ENCODE measurements at places on chromosomes 3 and 15. TPM values are rescaled to one million over a fixed set of nuclear protein-coding genes. Genes with fewer than 3 reads are reported as not detected.

The MINAR1 gene
- total RNA-seq = 8.2 TPM

The NUP210 gene
- total RNA-seq = 13.7 TPM

The VGLL3 gene
- total RNA-seq = 42.5 TPM

The DYNLT2B gene
- 18.6 TPM for total RNA-seq

The KLHL24 gene
- 221 TPM for total RNA-seq

The TRH gene
- 2.0 TPM for total RNA-seq

The WDR76 gene
- total RNA-seq = 2.8 TPM

The ALCAM gene
- total RNA-seq = 76.6 TPM

The CMTM7 gene
- total RNA-seq = 48.2 TPM

The FMN1 gene
- total RNA-seq = 2.6 TPM

The CPLX3 gene
- total RNA-seq = 0.30 TPM

Data from motor neuron (in vitro differentiated cells).